ENCODE measurements at places on chromosomes 6 and 20. TPM values are rescaled to one million over a fixed set of nuclear protein-coding genes. Genes with fewer than 3 reads are reported as not detected.

- DNase-seq: no peak
These were observed 10.7 kb upstream of the ULBP3 start for GRCh38 chr6:150079604-150080003.

GRCh38 chr6:86943819-86944407, 6.6 kb downstream of the HTR1E start:
- DNase-seq: no peak

GRCh38 chr6:124999105-124999764, 37.0 kb downstream of the RNF217 start:
- DNase-seq: no peak

DNA sequence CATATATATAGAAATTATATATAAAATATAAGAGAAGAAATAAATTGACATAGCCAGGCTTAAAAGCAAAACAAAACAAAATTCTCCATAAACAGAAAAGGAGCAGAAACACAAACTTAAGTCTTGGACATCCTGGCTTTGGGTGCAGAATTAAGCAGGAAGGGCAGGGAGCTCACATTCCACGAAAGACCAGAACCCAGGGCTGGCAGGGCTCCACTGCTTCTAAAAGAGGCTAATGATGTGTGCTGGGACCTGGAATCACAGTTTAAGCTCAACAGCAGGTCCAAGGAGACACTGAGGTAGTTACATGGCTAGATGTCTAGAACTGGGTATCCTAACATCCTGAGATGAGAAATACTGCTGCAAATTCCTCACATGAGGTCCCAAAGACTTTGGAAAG, 210.3 kb downstream of the WDR27 start:
- DNase-seq: no peak

DNA sequence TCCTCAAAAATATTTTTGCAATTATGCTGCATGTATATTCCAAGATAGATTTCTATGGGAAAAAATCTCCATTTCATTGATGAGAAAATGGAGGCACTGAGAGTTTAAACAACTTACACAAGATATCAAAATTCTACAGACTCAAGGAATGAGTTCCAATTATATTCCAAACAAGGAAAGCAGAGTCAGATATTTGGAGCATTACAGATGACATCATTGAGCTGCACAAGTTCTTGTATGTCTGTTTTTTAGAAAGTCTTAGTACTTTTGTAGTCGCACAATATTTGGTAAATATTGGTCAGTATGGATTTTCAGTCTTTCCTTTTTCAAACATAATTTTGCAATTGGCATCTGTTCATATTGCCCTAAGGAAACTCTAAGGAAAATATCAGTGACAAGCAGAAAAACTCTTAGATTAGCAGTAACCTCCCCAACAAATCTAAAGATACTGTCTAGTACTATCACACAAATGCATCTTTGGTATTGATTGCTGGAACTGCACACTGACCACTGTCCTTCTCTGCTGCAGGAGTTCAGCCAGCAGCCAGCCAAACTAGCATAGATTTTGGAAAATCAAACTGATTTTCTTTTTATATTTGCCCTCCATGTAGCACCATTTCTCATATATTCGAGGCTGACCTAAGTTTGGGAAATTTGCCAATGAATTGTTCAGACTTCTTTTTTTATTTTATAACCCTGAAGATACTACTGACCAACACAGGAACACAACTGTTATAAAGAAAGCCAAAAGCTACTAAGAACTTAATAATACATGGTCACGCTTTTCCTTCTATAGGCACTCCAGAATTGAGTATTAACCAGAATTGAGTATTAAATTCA, 51.7 kb upstream of the TBX18 start:
- DNase-seq: no peak

- DNase-seq: no peak
These were observed 77.2 kb downstream of the LY86 start for GRCh38 chr6:6665555-6666243.

DNA sequence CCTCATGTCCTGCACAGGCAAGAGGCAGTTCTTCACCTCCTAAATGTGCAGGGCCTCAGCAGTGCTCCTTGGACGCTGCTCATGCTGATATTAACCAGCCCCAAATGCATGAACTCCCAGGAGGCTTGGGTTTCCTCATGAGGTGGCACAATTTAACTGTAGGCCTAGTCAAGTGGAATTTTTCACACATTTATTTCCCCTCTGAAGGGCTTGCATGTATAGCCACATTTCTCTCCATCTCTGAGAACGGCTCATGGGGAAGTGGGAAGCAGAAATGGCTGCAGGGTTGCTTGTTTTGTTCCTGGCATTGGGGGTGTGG, 72.8 kb upstream of the PAX1 start:
- no peak for DNase-seq

DNA sequence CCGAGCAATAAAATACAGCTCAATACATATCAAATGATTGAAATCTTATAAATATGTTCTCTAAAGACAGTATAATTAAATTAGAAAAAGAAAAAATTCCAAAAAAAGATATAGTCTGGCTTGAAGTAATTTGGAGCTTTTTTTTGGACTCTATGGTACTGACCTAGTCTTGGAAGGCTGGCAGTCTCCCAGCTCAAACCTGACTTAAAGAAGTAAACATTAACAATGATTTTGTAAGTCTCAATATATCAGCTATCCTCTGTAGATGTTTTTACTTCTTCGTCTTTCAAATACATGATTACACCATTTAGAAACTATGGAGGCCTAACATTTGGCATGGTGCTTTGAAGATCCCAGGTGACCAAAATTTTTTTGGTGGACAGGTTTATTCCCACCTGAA, 14.2 kb downstream of the HINT3 start:
- no peak for DNase-seq

GRCh38 chr6:154404791-154405400, 48.3 kb upstream of the IPCEF1 start:
- no peak for DNase-seq

- no peak for DNase-seq
These were observed 87.9 kb upstream of the ZNF217 start for GRCh38 chr20:53681352-53682212.

DNA sequence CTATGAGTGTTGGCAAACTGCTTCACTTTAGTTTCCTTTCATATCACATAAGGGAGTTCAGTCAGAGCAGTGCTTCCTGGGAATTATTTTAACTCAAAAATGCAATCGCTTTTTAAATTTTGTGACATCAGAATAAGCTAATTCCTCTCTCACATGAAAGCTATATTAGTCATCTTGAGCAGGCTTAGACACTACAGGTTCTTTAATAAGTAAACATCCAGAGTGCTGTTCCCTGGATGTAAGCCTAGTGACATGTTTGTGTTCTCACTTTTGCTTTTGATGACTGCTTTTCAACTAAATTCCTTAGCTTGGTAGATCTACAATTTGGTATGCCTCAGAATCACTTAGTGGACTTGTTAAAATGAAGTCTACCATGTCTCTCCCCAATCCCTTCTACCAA, 252.7 kb upstream of the POU3F2 start:
- DNase-seq: no peak

DNA sequence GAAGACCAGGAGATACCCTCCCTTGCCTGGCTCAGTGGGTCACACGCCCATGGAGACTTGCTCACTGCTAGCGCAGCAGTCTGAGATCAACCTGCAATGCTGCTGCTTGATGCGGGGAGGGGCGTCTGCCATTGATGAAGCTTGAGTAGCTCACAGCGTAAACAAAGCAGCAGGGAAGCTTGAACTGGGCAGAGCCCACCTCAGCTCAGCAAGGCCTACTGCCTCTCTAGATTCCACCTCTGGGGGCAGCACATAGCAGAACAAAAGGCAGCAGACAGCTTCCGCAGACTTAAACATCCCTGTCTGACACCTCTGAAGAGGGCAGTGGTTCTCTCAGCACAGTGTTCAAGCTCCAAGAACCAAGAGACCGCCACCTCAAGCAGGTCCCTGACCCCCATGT, 271.3 kb downstream of the ESR1 start:
- DNase-seq: no peak

DNA sequence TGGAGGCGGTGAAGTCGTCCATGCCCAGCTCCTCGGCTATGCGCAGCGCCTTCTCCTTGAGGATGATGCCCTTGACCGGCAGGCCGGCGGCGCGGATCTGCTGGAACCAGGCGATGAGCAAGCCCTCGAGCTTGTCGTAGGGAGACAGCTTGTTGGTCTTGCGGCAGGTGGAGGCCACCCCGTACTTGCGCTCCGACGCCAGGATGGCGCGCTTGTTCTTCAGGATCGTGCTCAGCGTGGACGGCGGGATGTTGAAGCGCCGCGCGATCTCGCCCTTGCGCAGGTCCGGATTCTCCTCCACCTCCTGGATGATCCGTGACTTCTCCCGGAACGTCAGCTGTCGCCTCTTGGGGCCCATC, 435 bp downstream of the CENPB start:
- DNase-seq: peak; percentile 83

DNA sequence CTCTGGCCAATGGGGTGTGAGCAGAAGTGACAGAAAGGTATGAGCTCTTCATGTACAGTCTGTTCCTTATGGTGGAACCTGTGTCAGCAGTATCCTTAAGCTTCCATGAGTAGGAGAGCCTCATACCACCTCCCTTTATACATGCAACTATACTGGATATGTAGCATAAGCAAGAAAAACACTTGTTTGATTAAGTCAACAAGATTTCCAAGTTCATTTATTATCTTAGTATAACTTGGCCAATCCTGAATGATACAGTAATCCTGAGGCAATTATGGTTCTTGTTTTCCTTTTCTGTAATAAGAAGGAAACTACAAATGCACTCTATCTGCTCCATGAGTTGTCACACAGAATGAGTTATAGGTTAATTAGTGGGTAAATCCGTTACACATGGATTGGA, 409.6 kb upstream of the ID4 start:
- no peak for DNase-seq

NTSR1 gene
- total RNA-seq: not detected

GMPR gene
- total RNA-seq: 9.3 TPM

COL11A2 gene
- total RNA-seq: 0.97 TPM

PRDM1 gene
- 10.9 TPM for total RNA-seq

ANKRD66 gene
- not detected for total RNA-seq

TRIM10 gene
- total RNA-seq: 0.76 TPM

GNL1 gene
- total RNA-seq: 33.9 TPM

IL17A gene
- not detected for total RNA-seq
